ENCODE measurements at places on chromosomes 4 and X.

DNA sequence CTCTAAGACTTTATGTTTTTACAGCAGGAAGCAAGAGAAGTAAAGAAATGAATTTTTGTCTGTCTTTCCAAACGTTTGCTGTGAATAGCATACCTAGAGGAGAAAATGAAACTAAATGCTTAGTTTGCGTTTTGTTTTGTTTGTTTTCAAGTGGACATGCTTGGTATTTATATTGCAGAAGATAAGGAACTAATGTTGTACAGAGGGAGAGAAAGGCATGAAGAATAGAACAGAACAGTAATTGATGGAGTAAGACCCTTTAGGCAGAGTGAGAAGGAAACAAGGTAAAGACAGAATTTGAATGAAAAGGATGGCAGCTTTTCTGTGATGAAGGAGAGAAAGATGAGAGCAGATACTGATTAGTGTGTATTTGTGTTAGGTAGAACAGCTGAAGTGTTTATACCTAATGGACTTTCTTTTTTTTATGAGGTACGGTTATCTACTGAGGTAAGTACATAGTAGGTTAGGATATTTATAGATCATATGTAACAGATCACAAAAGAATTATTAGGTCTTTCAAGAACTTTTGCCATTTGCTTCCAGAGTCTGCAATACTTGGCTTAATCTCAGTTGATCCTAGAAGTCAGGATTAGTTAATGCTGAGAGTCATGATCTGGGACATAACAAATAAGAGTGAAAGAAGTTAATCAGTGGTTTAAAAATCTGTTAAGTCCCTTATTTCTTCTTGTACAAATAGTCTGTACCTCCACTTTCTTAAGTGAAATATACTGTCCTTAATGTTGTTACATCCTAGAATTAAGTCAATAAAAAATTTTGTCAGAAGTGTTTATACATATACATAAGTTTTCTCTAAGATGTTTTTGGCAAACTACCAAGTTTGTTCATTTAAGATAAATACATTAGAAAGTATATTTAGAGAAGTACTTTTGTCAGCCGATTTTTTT lies 36.8 kb downstream of the FABP2 start:
- no peak for DNase-seq

DNA sequence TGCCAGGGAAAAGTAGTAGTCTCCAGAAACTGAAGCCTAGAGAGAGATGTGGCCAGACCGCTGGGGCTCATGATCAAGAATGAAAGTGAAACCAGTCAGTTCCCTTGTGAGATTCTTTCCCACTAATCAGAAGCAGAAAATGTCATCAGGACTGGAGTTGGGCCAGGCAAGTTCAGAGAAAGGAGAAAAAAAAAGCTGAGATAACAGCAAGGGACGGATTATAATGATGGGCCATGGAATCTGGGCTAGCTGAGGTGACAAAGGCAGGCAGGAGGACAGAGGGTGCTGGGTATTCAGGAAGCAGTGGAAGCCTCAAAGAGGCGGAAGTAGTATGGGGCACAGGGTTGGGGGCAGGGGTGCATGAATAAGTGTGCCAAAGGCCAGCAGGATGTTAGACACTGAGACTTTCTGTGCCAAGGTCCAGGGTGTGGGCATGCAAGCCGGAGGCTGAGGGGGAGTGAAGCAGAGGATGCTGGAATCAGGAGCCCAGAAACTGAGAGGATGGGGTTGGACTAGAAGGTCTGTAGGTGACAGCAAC lies 2.5 kb downstream of the CXorf38 start:
- DNase-seq, result peak; percentile 34

DNA sequence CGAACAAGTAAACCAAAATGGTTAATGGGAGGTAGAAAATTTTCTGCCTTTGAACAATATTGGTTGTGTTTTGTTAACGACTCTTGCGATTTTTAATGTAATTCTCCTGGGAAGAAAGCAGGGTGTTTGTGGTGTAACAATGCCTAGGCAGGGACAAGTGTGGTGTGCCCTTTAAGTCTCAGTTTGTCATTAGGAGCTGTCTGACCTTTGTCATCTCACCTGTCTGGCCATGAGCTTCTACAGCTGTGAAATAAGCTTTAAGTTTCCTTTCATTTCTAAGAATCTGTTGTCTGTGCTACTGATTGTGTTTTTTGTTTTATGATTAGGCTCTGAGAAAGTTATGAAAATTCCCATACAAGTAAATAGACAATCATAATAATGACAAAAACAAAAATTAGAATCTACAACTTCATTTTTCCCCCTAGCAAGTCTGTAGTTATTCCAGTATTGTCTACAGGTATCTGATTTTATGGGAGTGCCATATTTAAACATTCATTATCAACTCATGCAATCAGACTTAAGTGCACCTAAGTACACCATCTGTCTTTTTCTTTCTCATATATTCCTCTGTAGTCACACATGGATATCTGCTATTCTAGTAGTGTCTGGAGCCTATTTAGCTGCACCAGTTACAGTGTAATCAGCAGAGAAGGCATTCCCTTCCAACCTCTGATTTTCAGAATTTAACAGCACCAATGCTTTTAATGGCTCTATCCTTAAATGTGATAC lies 203.5 kb downstream of the PPARGC1A start:
- DNase-seq, result no peak

DNA sequence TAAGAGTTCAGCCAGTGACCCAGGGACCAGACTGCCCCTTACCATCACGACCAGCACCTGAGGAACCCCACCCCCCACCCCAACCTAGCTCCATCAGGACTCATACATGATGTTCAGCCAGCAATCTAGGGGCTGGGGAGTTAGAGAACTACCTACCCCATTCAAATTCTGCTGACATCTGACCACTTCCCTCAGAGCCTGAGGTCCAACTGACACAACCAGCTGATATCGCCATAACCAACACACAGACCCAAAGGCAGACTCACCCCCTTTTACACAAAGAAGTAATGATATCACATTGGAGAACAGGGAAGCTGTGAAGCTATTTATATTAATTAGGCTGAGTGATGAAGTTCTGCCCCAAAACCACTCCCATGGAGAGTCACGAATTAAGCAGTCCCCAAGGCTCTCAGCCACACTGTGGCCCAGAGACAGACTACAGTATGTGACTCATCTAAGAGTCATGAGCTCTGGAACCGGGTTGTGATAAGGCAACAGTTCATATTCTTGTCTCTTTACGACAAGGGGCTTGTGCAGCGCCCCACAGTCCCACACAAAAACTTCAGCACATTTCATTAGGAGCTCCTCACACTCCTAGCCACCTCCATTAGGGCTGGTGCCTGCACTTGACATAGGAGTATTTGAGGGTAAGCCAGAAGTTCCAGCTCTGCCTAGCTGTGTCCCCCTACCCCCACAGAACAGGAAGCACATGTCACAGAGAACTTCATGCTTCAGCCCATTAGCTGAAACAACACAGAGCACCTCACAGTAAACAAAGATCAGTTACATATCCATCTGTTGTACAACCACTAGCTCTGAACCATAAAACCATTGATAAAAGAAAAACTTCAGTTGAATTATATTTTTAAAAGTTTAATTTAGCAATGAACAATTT lies 184.7 kb upstream of the ZCCHC13 start:
- no peak for DNase-seq

GRCh38 chr4:124321364-124321763 lies 391.2 kb downstream of the ANKRD50 start:
- no peak for DNase-seq

- DNase-seq, result no peak
Measured at GRCh38 chr4:139078926-139079325, 63.3 kb downstream of the NOCT start.

All from effector memory CD4-positive, alpha-beta T cell (primary cell).